ENCODE measurements at places on chromosomes 1 and 21. TPM values are rescaled to one million over a fixed set of nuclear protein-coding genes. Genes with fewer than 3 reads are reported as not detected.
A peak's percentile ranks its signal among the peaks of the same experiment; 100 is the strongest.

- DNase-seq, result no peak
Observed at GRCh38 chr1:80882553-80882952, 918.2 kb upstream of the ADGRL2 start.

DNA sequence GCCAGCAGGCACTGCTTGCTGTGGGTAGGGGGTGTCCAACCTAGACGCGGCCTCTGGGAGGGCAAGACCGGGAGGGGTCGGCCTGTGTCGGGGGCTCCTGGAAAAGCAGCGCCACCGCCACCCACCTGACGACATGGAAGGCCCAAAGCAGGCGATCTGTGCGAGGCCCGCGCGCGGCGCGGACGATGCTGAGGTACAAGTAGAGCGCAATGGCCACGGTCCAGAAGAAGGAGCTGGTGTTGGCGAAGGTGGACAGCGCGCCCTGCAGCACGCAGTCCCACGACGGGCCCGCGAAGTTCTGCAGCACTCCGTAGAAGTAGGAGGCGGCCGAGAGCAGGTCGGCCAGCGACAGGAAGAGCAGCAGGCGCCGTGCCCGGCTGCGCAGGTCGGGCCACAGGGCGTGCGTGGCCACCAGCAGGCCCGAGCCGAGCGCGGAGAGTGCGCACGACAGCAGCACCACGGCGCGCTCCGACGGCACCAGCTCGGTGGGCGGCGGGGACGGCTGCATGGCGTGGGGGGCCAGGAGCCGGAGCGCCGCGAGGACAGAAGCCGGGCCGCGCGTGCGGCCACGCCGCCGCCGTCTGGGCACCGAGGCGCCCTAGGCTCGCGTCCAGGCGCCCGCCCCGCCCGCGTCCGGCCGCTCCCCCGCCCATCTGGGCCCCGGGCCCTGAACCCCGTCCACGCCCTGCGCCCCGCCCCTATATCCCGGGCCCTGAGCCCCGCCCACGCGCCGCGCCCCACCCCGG, at the start of gene GPR157:
TSS of gene GPR157 (minus strand) at position 583 of the 746 bp plus-strand sequence. CDS start at position 508, 75 bp downstream.
- DNase-seq, result peak; percentile 43

GRCh38 chr1:111140680-111140967, 601 bp downstream of the CEPT1 start:
- no peak for DNase-seq

GRCh38 chr1:85015826-85016225, 18.9 kb upstream of the MCOLN2 start:
- no peak for DNase-seq

DNA sequence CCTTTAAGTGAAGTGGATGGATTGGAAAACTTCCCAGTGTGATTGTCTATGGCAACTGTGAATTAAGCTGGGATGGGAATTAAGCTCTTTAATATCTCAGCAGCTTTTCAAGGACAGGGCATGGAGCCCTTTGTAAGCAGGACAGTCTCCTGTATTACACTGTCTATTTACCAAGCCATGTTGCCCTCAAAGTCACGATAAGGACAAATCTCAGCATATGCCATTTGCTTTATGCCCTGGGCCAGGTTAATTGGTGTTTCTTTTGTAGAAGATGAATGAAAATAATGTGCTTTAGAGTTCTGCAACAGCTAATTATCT, 17.6 kb downstream of the UTP25 start:
- no peak for DNase-seq

The SPRR2F gene
- total RNA-seq, result not detected

DNA sequence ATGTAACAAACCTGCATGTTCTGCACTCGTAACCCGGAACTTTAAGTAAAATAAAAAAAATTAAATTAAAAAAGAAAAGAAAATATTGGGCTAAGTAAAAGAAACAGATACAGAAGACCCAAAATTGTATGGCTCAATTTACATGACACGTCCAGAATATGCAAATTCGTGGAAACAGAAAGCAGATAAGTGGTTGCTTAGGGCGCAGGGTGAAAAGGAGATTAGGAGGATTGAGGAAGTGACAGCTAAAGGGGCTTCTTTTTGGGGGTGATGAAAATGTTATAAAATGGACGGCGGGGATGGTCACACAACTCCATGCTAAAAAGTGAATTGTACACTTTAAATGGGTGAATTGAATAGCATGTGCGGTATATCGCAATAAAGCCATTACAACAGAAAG, 27.4 kb upstream of the ZBTB21 start:
- DNase-seq, result no peak

The KIF2C gene
- total RNA-seq, result 88.7 TPM

DNA sequence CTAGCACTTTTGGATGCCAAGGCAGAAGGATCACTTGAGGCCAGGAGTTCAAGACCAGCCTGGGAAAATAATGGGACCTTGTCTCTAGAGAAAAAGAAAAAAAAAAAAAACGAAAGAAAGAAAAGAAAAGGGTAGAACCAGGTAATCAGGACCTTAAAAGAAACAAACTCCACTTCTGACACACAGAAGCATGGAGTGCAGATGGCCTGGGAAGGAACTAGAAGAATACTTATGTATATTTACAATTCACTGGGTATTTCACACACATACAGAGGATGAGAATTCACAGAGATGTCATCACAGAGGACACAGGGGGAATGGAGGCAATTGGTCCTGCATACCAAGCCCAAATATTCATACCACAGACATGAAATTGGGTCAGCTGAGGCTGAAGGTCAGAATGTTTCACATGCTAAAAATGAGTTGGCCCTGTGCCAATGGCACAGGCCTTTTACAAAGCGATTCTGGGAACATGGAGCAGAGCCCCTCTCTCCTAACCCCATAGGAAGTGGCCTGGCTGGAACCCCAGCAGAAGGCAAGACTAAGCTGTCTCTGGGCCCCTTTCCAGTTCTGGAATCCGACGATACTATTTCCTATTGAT, 4.4 kb downstream of the B4GALT3 start:
- DNase-seq, result no peak

The C1orf50 gene
- total RNA-seq, result 13.6 TPM

- no peak for DNase-seq
Observed at GRCh38 chr1:164628772-164629171, 69.8 kb downstream of the PBX1 start.

DNA sequence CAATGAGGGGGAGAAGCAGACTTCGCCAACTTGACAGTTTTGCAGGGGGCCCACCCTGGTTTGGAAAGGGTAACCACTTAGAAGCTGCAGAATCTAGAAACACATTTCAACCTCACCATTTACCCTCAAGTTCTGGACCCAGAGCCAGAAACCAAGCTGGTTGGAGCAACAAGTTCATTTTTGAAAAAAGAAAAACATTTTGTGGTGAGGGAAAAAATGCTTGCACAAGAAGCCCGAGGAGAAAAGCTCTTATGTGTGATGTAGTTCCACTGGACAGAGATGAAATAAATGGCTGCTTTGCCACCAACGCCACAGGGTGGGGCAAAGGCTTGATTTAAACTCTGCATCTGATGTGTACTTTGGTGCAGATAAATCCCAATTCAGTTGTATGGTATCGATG, 10.6 kb upstream of the NGF start:
- DNase-seq, result no peak

- no peak for DNase-seq
Observed at GRCh38 chr1:95287825-95288224, 53.8 kb downstream of the RWDD3 start.

Data from neural crest cell (in vitro differentiated cells).